ENCODE measurements at places on chromosomes 11 and 22.

DNA sequence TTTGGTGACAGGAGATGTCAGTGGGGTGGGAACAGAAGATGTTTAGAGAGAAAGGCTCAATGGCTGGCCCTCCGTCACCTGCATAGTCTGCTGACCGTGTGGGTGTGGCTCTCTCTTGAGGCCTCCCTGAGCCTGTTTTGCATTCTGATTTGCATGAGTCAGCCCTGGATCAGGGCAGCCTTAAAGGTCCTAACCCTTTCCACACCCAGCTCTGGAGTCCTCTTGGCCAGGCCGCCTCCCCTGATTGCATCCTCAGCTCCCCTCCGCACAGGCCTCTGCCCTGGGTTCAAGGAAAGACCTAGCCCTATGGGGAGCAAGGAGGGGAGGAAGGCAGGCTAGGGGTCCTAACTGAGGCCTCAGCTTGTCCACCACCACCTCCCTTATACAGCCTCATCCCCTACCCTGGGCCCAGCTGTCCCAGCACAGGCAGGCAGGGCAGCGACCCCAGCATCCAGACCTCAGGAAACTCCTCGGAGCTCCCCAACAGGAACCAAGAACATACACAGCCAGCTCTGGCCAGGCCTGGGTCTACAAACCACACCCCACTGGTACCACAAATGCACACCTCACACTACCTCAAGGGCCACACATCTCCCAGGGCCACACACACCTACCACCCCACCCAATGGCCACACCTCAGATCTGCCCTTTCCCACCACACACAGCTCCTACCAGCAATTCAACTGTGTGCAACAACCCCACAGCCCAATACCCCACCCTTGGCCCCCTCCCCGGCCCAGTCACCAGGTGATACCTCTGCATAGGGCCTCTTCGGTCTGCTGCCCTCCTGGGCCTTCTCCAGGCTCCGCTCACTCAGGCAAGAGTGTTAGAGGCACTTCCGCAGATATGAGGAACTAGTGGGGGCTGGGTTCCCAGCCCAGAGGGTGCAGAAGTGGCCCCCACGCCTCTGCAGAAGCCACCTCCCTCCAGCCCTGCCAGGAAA is 13.7 kb downstream of the ARAP1 start:
- DNase-seq: peak; percentile 71

- DNase-seq: no peak
These were observed 630 bp downstream of the CASP4 start for GRCh38 chr11:104967534-104968354.

GRCh38 chr11:71936825-71937224 is 8.0 kb downstream of the RNF121 start:
- DNase-seq: no peak

DNA sequence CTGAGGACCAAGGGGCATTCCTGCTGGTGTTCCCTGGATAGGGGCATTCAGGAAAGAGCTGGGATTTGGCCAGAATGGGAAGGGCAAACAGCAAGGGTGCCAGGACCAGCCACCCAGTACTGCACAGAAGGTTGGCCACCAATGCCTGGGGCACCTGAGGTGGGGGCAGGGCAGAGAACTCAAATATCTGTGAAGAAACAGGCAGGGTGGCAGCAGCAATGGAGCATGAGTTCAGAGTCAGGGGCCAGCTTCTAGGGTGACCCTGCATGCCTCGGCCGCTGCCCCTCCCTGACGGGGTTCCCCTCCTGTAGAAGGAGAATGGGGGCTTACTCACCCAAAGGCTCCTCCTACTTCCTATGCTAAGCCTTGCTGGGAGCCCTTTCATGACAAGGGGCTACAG is 79.3 kb upstream of the SHANK2 start:
- DNase-seq: no peak

DNA sequence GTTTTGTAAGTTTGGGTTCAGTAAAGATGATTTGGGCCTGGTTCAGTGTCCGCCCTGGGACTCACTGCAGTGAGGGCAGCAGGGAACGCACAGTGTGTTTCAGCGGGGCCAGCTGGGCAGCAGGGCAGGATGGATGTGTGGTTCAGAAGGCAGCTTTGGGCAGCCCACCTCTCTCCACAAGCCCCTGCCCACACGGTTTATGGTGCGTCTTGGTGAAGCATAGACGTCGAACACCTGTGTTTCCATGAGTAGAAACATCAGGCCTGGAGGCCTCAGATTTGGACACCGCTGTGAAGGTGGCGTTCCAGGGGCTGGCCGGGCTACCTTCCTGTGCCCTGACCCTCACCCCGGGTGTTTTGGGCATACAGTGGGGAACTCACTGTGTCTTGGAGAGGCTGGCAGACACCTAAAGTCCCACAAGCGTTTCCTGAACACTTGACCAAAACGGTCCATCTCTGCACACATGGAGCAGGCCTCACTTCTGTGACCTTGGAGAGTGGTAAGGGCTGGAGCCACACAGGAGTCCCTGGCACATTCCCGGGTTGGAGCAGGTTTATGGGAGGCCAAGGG is 59.0 kb downstream of the ST14 start:
- no peak for DNase-seq

DNA sequence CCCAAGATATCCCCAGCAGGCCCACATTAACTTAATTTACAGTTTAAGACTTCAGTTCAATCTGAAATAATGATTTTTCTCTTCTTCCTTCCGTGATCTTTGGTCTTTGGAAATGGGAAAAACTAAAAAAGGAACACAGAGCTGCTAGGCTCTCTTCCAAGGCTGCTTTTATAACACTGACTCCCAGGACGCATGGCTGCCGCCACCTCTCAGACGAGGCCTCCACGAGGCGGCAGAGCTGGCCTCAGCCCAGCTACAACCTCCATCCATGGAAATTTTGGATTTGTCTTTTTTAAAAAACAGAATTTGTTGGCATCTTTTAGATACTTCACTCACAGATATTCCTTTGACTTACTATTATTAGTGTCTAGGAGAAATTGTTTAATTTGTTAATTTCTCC is 385.5 kb upstream of the SYN3 start:
- no peak for DNase-seq

GRCh38 chr11:35784699-35785098 is 122.1 kb downstream of the TRIM44 start:
- DNase-seq: no peak
